ENCODE measurements at places on chromosomes 6 and 20.

DNA sequence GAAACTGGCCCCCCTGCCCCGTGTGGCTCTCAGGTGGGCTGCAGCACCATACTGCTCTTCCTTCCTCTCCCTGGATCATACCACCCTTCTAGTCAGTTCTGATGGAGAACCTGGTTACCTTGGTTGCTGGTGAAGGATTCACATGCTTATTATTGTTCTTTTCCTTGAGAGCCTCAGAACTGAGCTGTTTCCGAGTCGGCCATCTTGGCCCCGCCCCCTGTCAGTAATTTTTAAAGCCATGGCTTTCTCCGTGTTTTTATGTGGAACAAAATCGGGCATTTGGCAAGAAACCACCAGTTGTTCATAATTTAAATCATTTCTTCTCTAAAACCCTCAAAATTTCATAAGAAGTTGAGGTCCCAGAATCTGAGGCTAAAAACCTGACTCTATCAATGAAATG, 493.8 kb downstream of the NKAIN2 start:
- DNase-seq, result no peak

DNA sequence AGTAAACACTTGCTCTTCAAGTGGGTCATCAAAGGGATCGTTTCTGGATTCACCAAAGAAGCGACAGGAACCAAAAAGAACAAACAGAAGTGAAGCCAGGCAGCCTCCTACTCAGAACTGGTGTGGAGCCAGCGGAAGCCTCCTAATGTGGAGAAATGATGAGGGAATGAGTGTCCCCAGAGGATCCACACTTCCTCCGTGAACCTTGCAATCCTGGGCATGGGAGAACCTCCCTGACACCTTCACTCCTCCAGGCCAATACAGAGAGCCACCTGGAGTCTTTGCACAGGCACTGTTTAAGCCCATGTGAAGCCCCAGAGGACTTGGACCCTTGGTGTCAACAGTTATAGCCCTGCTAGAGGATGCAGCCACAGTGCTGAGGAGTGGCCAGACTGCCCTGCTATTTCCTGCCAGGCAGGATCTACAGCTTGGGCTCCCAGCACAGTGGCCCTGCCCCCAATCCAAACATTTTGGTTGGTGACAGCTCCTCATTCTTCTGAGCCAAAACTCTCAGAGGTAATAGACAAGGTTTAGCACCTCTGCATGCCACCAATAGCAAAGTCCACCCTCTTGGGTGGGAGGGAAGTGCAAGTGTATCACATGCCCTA, 23.2 kb upstream of the SERINC1 start:
- no peak for DNase-seq

GRCh38 chr6:36347621-36348020, 10.9 kb upstream of the BNIP5 start:
- DNase-seq, result no peak

DNA sequence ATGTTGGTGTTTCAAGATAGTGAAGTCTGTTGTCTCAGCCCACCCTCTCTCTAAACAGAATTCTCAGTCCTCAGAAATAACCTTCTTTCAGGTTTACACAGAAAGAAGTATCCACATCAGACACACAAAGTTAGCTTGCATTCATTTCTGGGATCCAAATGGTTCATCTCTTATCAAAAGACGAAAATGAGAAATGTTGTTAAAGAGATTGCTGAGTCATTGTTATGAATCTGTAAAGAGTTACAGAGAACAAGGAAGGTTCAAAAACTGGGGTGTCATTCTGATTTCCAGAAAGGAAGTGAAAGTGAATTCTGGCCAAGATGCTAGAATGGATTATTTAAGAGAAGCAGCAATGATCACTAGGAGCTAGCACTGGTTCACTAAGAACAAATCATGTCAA, 90.5 kb upstream of the ATXN1 start:
- no peak for DNase-seq

DNA sequence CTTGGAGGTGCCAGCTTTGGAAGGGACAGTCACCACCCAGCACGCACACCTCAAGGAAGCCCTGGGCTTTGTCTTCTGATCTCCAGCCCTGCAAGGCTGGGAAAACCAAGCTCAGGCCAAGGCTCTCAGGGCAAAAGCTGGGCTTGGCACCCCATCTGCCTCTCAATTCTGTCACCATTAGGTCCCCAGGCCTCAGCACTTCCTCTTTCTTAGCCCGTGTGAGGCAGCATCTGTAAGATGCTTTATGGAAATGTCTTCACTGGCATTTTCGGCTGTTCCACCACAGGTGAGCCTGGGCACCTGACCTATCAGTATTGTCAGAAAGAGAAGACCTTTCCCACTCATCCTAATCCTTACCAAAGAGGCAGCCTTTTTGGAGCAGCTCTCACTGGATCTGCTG, 24.6 kb downstream of the GMEB2 start:
- no peak for DNase-seq

DNA sequence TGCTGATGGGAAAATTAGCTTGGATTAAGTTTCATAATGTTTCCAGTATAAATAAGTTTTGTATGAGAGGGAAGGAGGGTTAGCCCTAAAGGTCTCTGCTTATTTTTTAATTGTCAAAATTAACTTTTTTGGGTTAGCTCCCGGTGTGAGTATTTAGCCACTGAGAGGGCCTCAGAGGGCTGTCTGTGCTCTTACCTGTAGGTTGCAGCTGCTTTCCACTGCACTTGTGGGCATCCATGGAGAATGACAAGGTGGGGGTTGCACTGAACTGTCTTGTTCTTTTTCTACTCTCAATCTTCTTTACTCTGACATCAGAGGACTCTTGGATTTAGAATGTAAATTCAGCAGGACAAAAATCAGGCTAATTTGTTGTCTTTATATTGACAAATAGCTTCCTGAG, 81.4 kb downstream of the CD164 start:
- DNase-seq, result no peak

DNA sequence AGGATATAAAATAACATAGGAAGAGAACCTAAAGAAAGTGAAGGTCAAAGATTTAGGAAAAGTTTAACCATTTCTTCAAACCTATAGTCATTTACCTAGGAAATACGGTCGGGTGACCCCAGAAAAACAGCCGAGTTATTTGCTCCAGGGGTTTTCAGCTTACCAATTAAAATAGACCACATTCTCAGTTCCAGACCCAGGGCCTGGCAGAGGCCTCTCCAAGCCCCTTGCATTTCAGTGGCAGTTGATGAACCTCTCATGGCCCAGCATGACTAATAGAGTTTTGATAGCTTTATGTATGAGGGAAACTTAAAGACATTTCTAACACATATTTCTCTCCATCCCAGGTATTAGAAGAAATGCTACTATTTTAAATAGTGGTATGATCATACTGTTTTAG, 113.5 kb downstream of the OGFRL1 start:
- DNase-seq, result no peak

DNA sequence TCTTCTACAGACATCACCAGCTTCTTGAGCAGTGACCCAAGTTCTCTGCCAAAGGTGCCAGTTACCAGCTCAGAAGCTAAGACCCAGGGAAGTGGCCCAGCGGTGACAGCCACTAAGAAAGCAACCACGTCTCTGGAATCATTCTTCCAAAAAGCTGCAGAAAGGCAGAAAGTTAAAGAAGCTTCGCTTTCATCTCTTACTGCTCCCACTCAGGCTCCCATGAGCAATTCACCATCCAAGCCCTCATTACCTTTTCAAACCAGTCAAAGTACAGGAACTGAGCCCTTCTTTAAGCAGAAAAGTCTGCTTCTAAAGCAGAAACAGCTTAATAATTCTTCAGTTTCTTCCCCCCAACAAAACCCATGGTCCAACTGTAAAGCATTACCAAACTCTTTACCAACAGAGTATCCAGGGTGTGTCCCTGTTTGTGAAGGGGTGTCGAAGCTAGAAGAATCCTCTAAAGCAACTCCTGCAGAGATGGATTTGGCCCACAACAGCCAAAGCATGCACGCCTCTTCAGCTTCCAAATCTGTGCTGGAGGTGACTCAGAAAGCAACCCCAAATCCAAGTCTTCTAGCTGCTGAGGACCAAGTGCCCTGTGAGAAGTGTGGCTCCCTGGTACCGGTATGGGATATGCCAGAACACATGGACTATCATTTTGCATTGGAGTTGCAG, 15.2 kb downstream of the GTPBP2 start:
- DNase-seq, result no peak
